Cerebellar nuclear complex (tissue), 1 donor: ENCODE measurements at places on chromosomes 2 and 18.

DNA sequence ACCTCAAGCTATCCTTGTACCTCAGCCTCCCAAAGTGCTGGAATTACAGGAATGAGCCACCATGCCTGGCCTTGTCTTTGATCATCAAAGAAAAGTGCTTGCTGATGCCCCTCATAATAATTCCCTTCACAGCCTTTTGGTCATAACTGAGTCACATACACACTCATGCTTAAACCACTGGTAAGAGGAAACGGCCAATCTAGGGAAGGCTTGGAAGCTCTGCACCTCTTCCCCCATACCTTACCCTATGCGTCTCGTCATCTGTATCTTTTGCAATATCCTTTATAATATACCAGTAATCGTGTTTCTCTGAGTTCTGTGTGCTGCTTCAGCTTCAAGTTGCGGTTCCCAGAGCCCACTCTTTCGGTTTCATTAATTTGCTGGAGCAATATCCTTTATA, 4.8 kb upstream of the RNF138 start:
- DNase-seq: no peak

GRCh38 chr2:133265432-133265949, 302.8 kb downstream of the NCKAP5 start:
- DNase-seq: no peak

- DNase-seq: no peak
Observed at GRCh38 chr18:78713726-78714125, 265.9 kb upstream of the SALL3 start.

DNA sequence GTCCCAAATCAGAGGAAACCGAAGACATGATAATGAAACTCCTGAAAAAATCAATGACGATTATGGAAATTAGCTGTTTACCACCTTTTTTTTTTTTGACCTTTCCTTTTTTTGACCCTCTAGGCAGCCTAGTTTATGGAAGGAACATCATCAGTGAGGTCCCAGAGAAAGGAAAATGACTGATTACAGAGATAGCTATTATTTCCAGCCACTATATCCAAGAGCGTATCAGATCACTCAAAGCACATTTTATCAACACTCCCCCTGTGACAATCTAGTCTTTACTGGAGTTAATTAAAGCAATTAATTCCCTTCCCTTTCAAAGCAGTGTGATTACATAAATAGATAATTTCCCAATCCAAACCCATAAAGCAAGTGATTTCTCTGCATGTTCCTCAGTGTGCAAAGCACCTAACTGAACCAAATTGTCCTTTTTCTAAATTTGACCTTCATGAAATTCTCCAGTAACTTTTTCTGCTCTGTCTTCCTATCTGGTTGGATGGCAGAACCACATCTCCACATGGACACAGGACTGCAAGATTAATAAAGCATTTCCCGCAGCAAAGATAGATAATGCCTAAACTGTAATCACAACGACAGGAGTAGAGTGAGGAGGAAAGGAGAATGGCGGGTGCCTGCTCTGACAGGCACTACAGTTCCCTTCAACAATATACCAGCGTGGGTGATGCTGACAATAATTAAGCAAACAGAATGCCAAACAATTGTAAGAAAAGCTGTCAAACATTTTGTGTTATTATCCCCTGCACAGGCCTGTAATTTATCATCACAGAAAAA, 194.4 kb downstream of the SLC8A1 start:
- DNase-seq: no peak

- DNase-seq: no peak
Observed at GRCh38 chr18:3060667-3061580, 48.0 kb upstream of the LPIN2 start.

- DNase-seq: no peak
Observed at GRCh38 chr2:46001290-46001689, 295.9 kb upstream of the EPAS1 start.

GRCh38 chr2:127219171-127220070, 678 bp downstream of the CYP27C1 start:
- DNase-seq: no peak

DNA sequence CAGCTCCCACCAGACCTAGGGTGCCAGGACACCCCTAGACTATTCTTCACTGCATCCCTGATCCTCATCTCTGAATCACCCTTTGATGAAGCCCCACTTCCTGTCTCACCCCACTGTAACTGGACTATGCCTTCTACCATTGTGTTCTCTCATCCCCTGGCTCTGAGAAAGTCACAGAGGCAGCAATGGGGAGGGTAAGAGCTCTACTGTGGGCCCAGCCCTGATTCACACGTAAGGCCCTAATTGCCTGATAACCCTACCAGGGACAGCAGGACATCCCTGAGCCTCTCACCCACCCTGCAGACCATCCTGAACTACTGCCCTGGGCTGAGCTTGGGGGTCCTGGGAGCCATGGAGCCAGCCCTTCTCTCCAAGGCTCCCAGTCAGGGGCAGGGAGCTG, 1.5 kb upstream of the PROM2 start:
- no peak for DNase-seq

DNA sequence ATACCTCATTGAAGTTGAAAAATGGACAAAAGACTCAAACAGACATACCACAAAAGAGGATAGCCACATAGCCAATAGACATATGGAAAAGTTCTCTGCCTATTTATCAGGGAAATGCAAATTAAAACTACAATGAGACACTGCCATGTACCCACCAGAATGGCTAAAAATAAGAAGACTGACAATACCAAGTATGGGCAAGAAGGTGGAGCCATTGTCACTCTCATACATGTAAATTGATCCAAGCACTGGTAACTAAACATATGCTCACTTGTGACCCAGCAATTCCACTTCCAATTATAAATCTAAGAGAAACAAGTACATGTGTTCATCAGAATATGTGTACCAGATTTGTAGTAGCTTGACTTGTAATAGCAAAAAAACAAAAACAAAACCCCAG, 4.6 kb downstream of the LOXHD1 start:
- DNase-seq: no peak

DNA sequence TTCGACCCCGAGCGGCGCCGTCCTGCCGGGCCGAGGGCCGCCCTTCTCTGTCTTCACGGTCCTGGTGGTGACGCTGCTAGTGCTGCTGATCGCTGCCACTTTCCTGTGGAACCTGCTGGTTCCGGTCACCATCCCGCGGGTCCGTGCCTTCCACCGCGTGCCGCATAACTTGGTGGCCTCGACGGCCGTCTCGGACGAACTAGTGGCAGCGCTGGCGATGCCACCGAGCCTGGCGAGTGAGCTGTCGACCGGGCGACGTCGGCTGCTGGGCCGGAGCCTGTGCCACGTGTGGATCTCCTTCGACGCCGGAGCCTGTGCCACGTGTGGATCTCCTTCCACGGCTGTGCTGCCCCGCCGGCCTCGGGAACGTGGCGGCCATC, 45.0 kb downstream of the DDX18 start:
- no peak for DNase-seq

DNA sequence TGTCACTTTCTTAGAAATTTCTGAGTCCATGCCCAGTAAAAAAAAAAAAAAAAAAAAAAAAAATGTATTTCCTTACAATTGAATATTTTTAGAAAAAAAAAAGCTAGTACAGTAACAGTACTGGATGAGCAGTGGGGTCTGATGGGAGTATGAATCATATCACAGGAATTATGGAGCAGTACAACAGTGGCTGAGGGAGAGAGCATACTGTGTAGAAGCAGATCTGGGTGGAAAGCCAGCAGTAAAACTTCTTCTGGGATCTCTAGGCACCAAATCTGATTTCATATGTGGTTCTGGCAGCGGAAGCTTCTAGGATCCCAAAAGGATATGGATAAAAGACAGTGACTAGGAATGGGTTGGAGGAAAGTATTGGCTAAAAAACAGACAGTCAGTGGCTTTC, 414.9 kb upstream of the FSHR start:
- DNase-seq: no peak

DNA sequence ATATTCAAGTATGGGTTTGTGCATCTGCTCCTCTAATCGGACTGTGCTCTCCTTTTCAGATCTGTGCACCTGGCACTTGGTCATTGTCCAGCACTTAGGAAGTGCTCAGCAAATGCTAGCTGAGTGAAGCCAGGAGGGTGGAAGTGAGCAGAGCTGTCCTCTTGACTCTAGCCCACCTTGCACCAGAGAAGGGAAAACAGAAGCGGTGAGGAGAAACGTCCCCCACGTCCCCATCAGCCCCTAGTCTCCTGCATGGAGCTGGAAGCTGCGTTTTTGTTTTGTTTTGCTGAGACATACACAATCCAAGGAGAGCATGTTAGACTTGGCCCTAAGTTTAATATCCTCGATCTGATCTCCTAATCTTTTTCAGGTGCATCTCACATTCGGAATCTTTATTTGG, 73.6 kb downstream of the EN1 start:
- DNase-seq: no peak

- no peak for DNase-seq
Observed at GRCh38 chr18:33839452-33840211, 261.6 kb downstream of the ASXL3 start.

GRCh38 chr2:219405451-219405850, 12.7 kb upstream of the DES start:
- no peak for DNase-seq

- DNase-seq: no peak
Observed at GRCh38 chr18:9094307-9095226, 7.9 kb upstream of the NDUFV2 start.

- DNase-seq: no peak
Observed at GRCh38 chr2:127577208-127577475, 41.7 kb downstream of the MYO7B start.

DNA sequence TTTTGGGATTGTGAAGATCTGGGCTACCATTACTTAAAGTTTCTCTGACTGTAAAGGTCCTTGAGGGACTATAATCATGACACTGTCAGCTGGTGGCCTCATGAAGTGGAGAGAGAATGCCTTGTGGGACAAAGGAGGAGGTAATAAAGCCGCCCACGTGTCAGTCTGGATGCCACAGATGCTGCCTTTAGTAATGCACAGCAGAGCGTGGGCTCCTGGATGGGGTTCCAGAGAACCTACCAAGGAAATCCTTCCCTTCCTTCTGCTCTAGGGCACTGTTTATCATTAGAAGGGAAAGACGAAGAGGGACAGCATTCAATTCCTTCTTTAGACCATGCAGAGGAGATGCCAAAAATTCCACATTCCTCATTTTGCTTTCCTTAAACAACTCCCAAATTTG, 63.5 kb downstream of the COL5A2 start:
- no peak for DNase-seq
